LoVo (cell line): ENCODE measurements at places on chromosomes 12 and 14.
A peak's percentile ranks its signal among the peaks of the same experiment; 100 is the strongest.

DNA sequence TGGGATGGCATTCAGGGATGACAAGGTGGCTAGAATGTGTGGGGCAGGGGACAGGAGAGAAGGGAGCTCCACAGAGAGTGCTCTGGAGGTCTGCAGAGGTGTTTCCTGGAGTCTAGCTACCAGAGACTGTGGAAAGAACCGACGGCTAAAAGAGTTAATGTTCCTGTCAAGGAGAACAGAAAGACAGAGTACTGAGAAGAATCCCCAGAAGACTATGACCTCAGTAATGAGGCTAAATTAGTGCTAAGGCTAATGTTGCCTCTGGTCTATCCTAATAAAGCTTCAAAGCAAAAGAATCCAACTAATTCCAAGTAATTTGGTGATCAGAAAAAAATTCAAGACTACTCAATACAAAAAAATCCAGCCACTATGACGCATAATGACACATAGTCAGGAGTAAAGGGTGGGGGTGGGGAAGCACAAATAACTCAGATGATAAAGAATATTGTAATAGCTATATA is 44.7 kb downstream of the FERMT2 start:
- DNase-seq, result peak; percentile 14

- no peak for DNase-seq
Observed at GRCh38 chr12:96321941-96322340, 78.3 kb downstream of the CDK17 start.

DNA sequence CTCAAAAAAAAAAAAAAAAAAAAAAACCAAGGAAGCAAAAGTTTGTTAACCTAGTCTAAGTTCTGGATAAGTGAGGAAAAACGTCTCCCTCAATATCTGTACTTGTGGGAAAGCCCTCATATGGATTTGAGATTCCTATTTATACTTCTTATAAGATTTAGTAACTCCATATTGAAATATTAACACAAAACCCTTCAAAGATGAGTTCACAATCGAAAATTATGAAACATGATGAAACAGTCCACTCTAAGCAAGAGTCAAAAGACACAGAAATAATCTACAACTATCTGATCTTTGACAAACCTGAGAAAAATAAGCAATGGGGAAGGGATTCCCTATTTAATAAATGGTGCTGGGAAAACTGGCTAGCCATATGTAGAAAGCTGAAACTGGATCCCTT is 25.2 kb downstream of the VWF start:
- DNase-seq, result no peak

GRCh38 chr12:45234139-45234865 is 18.4 kb downstream of the ANO6 start:
- peak; percentile 81 for DNase-seq

DNA sequence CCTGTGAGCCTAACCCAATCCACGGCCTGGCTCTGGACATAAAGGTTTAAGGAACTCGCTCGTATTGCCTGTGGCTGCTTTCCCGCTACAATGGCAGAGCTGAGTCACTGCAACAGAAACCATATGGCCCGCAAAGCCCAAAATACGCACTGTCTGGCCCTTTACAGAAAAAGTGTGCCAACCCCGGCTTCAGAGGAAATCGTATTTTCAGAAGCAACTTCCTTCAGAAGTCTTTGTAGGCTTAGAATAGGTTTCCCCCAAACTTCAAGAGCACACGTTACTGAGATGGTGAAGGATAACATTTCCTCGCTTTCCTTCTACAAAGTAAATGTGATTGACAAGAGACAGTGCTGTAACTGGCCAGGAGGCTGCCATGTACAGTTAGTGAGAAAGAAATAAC is 34.8 kb upstream of the TESC start:
- DNase-seq, result no peak

- no peak for DNase-seq
Observed at GRCh38 chr14:30162066-30162465, 234.4 kb upstream of the PRKD1 start.

- DNase-seq, result no peak
Observed at GRCh38 chr12:94590428-94590827, 59.9 kb downstream of the TMCC3 start.

- DNase-seq, result no peak
Observed at GRCh38 chr14:55000381-55000780, 26.5 kb downstream of the WDHD1 start.
